ENCODE measurements at places on chromosomes 1 and 21.
A peak's percentile ranks its signal among the peaks of the same experiment; 100 is the strongest.

- DNase-seq = no peak
Measured at GRCh38 chr1:220825819-220826551, 39.3 kb downstream of the MTARC1 start.

DNA sequence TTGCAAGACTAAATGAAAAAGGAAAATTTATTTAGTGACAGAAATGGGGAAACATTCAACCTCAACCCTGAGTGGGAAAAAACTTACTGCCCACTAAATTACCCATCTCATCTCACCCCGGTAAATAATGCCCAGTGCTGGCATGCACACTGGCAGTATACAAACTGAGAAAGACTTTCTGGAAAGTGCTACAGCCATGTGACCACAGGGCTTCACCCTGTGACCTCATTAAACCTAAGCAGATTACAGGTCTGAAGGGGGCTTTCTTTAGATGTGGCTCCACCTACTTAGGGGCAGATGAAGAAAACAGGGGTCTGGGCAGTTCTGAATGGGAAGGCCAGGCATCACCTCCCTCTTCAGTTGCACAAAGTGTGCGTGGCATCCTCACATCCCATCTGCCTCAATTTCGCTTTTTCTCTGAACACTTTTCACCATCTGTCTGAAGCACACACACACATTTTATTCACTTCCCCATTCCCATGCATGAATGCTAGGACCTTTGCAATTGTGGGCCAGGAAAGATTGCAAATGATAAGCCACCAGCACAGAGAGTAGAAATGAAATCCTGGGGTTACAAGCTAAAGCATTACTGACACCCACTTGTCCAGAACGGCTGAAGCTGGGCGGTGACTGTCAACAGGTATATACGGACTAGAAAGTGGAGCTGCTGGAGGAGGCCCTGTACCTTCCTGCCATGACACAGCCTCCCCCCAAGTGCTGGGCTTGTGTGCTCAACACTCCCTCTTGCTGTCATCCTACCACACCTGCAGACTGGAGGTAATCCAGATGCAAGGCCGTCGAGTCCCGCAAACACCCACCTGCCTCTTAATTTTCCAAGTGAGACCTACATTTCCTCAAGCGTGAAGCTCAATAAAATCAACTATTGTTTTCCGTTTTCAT is 2.7 kb downstream of the NADK start:
- no peak for DNase-seq

- no peak for DNase-seq
Measured at GRCh38 chr1:193070942-193071341, 11.5 kb downstream of the RO60 start.

DNA sequence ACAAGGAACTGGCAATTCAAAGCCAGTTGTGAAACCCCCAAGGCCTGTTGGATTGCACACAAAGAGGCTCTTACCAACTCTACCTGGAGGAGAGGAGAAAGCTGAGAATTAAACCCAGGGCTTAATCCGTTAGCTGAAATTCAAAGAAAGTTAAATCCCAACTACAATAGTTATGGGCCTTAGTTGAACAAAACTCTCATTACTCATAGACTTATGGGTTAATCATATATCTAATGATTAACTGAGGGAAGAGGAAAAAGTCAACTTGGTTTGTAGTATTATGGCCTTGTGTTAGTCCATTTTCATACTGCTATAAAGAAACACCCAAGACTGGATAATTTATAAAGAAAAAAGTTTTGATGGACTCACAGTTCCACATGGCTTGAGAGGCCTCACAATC is 838.2 kb upstream of the ADGRL2 start:
- DNase-seq = no peak

DNA sequence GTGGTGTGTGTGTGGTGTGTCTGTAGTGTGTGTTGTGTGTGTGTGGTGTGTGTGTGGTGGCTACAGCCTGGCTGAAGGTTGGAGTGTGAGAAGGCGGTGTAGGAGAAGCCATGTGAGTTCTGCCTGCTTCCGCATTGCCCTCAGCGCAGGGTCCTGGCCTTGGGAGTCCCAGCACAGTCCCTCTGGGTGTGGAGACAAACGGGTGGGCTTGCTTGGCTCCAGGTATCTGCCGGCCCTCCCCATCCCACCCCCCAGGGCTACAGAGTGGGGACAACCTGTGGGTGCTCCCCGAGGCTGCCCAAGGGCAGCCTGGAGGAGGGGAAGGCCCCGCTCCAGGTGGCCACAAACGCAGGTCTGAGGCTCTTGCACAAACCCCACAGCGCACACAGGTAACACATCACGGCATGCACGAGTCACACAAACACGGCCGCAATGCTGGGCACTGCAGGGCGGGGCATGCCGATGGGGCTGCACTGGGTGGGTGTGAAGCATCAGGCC is 31.7 kb upstream of the ADARB1 start:
- no peak for DNase-seq

GRCh38 chr1:15834406-15835204 is 12.9 kb upstream of the SPEN start:
- DNase-seq = peak; percentile 82

DNA sequence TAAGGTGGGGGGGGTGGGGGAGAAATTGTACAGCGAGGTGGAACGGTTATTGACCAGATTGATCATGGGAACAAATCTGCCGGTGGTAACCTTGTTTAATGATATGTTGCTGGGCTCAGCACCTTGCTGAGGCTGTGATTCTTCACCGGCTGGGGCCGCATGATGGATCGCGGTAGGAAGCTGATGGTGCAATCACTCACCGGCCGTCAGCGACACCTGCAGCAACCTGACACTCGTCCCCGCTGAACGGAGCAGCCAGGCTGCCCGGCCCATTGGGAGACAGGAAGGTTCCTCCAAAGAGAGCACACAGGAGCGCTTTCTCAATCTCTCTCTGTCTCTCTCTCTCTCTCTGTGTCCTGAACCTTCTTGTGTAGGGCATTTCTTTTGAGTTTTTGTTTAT is 128.5 kb upstream of the RRP15 start:
- DNase-seq = no peak

- no peak for DNase-seq
Measured at GRCh38 chr1:26373281-26373680, 731 bp upstream of the ZNF683 start.

- DNase-seq = no peak
Measured at GRCh38 chr21:41923186-41923585, 30.6 kb downstream of the C2CD2 start.

DNA sequence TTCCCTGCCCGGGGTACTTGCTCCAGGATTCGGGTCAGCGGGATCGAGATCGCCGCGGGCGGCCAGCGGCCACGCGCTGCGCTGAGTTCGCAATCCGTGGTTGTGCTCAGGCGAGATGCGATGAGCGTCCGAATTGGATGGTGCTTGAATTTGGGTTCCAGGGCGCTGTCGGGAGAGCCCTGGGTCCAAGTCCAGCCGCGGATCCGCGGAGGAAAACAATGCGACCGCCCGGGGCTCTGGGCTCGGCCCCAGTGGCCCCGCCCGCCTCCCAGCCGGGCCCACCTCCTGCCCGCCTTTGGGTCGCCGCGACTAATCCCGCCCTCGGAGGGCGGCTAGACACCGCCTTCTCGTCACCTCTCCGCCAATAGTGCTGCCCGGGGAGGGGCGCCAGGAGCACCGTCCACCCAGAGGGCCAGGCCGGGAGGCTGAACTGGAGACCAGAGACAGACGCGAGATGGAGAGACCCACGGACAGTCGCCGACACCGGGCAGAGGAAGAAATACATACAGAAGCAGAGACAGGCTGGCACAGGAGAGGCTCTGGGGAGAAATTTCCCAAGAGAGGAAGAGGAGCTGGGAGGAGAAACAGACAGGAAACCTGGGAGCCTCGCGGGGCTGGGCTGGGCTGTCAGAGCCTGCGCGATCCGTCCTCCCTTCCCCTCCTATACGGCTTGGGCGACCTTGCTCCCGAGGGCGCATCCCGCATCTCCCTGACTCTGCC is at the start of gene SEMA6C:
Gene SEMA6C, minus strand, starts transcription at position 220 of the 720 bp plus-strand sequence. CDS start 4,010 bp downstream, outside the sequence.
- DNase-seq = peak; percentile 97
